ENCODE measurements at places on chromosomes 1 and 21.
A peak's percentile ranks its signal among the peaks of the same experiment; 100 is the strongest.

GRCh38 chr21:26297851-26298250 is 127.3 kb upstream of the APP start:
- no peak for DNase-seq

DNA sequence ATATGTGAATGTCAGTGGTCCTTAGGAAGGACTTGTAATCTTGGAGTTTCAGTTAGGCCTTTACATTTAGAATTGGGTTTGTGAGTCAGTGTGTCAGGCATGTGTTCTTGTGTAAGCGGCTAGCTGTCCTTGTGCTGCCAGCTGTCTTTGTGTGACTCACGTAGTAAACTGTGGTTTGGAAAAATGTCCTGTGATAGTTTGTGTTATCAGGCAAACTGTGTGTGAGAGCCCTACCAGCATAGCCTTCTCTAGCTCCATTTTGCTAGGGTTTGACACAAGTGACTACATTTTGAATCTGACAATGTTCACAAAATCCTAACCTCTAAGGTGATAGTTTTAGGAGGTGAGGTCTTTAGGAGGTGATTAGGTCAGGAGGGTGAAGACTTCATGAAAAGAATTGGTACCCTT is 6.9 kb upstream of the SLC35D1 start:
- DNase-seq = no peak

DNA sequence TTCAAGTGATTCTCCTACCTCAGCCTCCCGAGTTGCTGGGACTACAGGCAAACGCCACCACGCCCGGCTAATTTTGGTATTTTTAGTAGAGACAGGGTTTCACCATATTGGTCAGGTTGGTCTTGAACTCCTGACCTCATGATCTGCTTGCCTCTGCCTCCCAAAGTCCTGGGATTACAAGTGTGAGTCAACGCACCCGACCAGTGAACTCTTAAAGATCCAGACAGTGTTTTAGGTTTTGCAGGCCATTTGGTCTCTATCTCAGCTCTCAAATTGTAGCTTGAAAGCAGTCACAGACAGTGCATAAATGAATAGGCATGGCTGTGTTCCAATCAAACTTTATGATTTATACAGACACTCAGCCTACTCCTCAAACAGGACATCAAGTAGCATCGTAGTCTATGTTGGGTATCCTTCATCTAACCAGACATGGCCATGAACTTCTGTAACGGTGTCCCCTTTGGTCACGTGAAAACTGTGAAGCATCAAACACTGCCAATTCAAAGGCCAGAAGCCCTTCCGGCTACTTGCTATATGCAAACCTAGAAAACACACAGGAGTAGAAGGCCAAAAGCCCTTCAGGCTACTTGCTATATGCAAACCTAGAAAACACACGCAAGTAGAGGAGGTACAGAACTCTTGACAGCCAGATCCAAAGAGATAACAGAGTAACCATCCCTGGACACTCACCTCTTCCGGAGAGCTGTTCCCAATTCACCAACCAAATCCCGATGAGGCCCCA is 3.1 kb downstream of the FUCA1 start:
- no peak for DNase-seq

GRCh38 chr1:23062271-23062670 is 43.0 kb downstream of the KDM1A start:
- DNase-seq = no peak

DNA sequence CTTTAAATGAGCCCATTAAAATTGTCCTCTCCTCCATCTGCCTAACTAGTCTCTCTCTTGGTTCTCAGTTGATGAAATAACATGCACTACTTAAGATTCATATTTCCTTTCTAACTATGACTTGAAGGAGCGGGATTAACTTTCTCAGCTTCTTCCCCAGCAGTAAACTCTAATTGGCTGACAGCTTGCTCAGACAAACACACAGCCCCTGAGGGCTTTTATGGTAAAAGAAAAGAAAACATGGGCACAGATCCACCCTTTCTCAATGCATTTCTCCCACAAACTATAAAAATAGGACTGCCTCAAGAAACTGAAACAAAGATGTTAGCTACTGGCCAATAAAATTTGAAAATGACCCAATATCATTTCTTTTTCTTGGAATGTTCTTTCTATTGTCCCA is 703.1 kb downstream of the ADGRL2 start:
- DNase-seq = no peak

- DNase-seq = no peak
Measured at GRCh38 chr1:25526753-25527152, 16.7 kb upstream of the LDLRAP1 start.

DNA sequence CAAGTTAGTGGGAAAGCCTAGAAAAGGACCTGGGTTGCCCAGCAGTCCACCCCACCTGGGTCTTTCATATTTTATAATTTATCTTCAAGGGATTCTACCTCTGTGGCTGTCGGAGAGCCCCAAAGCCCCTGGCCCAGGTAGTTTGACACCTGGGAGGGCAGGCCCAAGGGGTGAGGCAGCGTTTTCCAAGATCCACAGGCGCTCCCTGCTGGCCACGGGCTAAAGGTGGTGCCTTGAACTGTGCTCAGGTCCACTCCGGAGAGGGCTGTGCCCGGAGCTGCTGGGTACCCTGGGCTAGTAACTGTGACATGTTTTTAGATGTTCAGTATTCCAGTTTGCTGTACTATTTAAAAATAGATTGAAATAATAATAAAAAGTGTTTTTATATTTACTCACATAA is 37.2 kb upstream of the CRNN start:
- DNase-seq = no peak

GRCh38 chr1:207218512-207219362 is 102.7 kb upstream of the CD55 start:
- DNase-seq = no peak

DNA sequence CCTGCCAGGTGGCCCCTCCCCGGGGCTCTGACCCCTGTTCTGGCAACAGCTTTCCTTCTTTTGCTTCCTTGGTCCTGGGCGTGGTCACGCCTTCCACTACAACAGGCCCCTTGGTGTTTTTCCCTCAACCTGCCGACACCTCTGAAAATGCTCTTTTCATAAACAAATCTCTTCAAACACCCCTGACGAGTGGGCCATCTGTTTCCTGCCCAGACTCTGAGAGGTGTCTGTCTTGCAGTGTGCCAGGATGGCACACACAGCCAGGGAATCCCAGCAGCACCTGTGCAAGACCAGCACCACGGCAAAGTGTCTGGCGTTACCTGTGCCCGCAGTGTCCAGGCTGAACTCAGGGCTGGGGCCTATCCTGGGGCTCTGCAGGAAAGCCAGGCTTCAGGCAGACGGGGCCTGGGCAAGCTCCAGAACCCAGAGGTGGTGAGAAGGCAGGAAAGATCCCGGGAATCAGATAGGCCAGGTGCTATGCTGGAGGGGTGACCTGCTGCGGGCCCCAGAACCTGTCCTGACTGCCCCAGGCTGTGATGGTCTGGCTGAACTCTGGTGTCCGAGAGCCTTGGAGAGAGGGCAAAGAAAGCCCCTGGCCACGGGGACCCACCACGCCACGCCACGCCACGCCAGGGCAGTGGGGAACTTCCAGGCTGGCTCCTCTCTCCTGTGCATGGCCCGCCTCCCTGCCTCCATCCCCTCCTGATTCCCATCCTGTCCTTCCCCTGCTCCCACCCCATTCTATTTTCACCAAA is 88.9 kb downstream of the SIK1 start:
- no peak for DNase-seq

DNA sequence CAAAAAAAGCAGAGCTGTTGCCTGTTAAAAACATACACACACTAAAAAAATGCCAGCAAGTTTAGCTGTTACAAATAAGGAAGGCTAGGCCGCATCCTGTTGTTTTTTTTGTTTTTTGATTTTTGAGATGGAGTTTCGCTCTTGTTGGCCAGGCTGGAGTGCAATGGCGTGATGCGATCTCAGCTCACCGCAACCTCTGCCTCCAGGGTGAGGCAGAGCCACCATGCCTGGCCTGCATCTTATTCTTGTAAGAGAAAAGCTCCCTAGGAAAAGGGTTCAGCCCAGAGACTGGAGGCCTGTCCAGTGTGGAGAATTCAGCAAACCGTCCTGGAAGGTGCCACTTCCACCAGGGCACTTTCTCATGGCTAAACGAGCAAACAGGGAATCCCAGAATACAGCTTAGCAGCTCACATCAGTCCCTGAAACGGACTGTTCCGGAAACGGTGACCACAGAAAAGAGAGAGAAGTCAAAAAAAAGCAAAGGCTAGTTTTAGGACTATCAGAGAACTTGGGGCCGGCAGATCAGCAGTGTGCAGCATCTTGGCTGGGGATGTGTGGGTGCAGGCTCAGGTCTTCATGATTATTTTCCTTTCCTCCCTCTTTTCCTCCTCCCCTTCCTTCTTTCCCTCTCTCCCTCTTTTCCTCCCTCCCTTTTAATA is 283.6 kb downstream of the AJAP1 start:
- DNase-seq = no peak

DNA sequence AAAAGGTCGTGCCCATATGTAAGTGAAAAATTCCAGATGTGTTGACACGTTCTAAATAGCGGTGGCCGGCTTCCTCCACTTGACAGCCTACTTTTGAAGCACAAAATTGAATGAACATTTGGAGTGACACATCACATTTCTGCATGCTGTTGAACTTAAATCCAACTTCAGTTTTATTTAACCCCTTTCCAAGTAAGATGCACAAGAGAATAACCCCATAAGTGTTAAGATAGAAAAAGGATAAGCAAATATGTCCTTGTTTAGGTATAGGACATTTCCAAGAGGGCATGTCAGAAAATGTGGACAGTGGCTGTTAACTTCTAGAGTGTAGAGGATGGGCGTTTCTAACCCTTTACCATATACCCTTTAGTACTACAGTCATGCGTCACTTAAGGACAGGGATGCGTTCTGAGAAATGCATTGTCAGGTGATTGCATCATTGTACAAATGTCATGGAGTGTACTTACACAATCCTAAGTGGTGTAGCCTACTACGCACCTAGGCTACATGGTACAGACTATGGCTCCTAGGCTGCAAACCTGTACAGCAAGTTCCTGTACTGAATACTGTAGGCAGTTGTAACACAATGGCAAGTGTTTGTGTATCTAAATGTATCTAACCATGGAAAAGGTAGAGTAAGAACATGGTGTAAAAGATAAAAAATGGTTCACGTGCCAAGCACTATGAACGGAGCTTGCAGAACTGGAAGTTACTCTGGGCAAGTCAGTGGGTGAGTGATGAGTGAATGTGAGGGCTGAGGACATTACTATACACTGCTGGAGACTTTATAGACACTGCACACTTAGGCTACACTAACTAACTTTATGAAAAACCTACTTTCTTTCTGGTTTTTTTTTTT is 9.3 kb upstream of the FAM89A start:
- DNase-seq = no peak

- no peak for DNase-seq
Measured at GRCh38 chr1:224763126-224763775, 147.1 kb downstream of the CNIH3 start.

DNA sequence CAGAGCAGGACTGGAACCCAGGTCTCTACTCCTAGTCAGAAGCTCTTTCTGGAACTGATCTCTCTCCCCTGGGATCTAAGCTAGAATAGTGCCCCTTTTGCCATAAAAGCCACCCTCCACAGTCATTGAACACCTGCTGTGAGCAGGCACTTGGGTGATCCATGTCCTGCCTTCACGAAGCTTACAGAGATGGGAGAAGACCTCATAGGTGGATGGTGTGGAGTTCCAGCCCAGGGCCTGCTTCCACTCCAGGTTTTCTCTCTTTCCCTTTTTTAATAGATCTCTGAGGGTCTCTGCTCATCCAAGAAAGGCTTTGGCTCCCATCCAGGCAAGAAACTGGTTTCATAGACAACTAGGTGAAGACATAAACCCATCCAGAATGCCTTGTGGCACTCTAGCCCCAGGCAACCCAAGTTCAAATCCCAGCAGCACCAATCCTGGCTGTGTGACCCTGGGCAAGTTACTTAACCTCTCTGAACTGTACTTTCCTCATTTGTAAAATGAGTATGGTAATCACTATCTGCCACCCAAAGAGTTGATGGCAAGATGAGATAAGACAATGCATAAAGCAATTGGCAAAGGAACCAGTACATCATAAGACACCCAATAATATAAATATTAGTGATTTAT is 46.4 kb upstream of the TMEM51 start:
- DNase-seq = no peak

GRCh38 chr1:220556641-220557040 is 28.7 kb downstream of the MARK1 start:
- no peak for DNase-seq

DNA sequence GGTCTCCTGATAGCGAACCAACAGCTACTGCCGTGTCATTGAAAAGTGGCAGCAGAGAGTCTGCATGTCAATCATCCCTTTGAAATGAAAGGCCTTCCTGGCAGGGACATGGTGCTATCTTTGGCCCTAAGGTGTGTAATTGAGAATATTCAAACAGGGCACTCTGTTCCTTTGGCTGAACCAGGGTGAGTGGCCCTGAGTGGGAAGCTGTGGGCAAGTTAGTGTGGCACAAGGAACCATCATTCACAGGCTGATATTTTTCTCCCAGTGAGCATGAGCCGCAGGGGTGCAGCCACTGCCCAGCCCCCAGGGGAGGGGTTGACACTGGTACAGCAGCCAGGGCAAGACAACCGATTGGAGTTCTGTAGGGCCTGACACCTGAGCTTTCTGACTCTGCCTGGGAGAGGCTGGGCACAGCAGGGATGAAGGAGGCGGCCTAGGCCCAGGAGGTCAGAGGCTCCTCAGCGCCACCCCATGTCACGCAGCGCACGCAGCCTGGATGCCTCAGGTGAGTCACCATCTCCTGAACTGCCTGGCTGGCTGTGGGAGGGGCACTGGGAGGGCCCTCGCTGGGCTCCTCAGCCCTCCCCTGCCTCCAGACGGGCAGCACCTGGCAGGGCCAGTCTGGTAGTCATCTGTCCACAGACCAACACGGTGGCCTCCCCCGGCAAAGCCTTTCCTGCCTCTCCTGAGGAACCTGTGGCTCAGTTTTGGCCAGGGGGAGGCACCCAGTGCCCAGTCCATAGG is 13.2 kb downstream of the QSOX1 start:
- no peak for DNase-seq

- DNase-seq = peak; percentile 51
Measured at GRCh38 chr1:236451796-236452373, 57.8 kb downstream of the EDARADD start.

DNA sequence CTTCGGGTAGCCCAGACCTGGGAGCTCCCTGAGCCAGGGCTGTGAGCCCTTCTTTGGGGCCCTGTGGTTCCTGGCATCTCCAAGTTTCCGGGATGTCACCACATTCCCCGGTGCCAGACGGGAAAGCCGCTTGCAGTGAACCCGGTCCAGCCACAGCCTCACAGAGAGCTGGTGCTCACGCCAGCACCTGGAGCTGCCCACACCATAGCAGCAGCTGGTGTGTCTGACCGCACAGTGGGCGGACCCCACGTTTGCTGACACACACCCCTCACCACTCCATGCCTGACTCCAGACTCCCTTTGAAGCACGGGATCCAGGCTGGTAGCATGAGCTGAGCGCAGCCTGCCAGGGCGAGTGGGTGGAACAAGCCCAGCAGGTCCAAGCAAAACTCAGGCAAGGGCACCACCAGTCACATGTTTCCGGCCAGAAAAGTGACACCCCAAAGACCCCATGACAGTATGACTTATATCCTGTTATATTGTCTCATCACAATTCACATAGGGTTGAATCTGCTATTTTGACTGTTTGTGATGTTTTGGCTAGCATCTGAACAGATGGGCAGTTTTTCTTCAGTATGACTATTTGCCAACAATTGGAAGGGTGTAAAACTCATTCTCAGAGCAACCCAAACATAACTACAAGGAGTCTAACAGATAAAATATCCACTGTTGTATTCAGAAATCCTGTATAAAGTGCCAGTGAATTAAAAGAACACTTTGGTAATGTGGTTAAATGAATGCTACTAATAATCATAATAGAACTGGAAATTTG is 285.4 kb downstream of the SMYD3 start:
- no peak for DNase-seq
